ENCODE measurements at places on chromosomes 6 and 20. TPM values are rescaled to one million over a fixed set of nuclear protein-coding genes. Genes with fewer than 3 reads are reported as not detected.

UQCC2 gene
- total RNA-seq, result 136 TPM

DNA sequence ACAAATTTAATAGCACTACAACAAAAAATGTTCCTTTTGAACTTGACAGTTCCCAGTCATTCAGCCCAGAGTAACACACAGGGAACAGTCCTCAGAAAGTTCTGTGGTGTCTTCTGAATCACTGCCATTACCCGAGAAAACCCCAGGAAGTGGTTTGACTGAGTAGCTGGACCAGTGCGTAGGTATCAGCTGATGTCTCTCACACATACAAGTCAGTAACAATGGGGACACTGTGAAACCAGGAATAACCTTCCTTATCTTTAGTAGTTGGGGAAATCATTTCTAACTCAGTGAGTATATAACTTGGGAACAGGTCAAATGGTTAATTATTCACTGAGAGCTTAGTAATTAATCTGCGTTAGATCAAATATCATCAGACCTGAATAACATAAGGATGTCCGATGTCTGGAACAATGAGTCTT is 73.1 kb downstream of the HIVEP2 start:
- H3K4me1 ChIP-seq, result peaks cover 71% of the 10 kb centered on the region
- H3K4me3 ChIP-seq, result peak overlapping the region; percentile 57
- peak overlapping the region; percentile 75 for H3K27ac ChIP-seq
- peak; percentile 33 for DNase-seq
- H3K27me3 ChIP-seq, result no peaks in the 10 kb centered on the region

GRCh38 chr6:98024359-98024758 is 741.3 kb upstream of the MMS22L start:
- DNase-seq, result no peak
- no peaks in the 10 kb centered on the region for H3K27me3 ChIP-seq
- no peak overlapping the region for H3K27ac ChIP-seq
- H3K4me3 ChIP-seq, result no peak overlapping the region
- no peaks in the 10 kb centered on the region for H3K36me3 ChIP-seq
- H3K4me1 ChIP-seq, result no peaks in the 10 kb centered on the region

DNA sequence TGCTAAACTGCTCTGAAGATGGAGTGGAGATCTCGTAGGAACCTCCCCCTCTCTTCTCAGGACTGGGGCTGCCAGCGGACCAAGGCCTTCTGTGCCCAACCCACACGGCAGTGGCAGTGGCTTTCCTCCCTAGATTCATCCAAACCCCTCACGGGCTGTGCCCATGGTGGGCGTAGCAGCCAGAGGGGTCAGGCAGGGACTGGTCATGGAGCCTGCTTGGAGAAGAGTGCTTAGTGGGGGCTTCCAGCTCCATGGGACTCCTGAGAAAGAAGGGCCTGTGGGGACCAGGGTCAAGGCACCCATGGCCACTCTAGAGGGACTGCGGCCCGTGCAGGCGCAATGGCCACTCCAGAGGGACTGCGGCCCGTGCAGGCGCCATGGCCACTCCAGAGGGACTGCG is 86.6 kb downstream of the TAF4 start:
- DNase-seq, result no peak
- H3K36me3 ChIP-seq, result peaks cover 47% of the 10 kb centered on the region
- no peaks in the 10 kb centered on the region for H3K27me3 ChIP-seq
- H3K4me3 ChIP-seq, result no peak overlapping the region

DNA sequence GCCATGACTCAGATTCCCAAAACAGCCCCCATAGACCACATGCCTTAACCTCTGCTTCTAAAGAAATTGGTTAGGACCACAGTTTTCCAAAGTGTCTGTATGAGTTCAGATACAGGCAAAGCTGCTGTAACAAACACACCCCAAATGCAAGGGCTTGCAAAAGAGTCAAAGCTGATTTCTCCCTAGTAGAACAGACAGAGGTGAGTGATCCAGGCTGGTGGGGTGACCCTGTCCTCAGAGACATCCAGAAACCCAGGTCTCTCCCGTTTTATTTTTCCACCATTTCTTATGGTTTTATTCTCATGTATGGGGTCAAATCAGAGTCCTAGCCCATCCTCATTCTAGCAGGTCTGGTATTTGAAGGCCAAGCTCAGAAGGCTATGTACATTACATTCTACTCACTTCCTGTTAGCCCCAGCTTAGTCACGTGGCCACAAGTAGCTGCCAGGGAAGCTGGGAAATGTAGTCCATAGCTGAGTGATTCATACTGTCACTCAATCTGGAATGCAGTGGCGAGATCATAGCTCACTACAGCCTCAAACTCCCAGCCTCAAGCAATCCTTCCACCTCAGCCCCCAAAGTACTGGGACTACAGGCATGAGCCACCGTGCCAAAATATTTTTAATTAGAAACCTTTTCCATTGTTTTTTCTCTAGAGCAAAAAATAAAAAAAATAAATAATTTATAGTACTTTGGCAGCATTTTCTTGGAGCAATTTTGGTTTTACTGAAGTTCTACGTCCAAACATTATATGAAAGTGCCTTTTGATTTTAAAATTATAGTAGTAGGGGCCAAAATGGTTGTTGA is 175.2 kb downstream of the ZMYND8 start:
- H3K27me3 ChIP-seq, result no peaks in the 10 kb centered on the region
- DNase-seq, result no peak
- H3K27ac ChIP-seq, result no peak overlapping the region
- no peaks in the 10 kb centered on the region for H3K36me3 ChIP-seq
- peaks cover 7% of the 10 kb centered on the region for H3K4me1 ChIP-seq
- no peak overlapping the region for H3K4me3 ChIP-seq

- no peak overlapping the region for H3K4me3 ChIP-seq
- peaks cover 18% of the 10 kb centered on the region for H3K4me1 ChIP-seq
- H3K27me3 ChIP-seq, result peaks cover 89% of the 10 kb centered on the region
- H3K27ac ChIP-seq, result no peak overlapping the region
Observed at GRCh38 chr6:30447237-30447636, 42.1 kb upstream of the HLA-E start.

DNA sequence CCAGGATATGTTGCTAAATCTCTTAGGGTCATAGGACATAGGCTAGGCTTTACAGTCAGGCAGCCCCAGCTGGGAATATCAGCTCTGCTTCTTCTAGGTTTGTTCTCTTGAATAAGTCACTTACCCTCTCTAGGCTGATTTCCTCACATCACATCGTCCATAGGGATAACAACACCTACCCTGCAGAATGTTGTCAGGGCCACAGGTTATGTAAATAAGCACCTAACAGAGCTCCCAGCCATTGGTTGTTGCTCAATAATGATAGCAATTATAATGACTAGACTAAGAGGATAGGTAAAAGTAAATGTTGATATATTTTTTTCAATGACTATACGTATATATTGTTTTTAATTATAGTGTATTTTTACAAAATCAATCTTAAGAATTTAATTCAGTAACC is 135.0 kb downstream of the HIVEP2 start:
- H3K27ac ChIP-seq, result no peak overlapping the region
- peaks cover 38% of the 10 kb centered on the region for H3K4me1 ChIP-seq
- peaks cover 44% of the 10 kb centered on the region for H3K36me3 ChIP-seq
- no peaks in the 10 kb centered on the region for H3K27me3 ChIP-seq

DNA sequence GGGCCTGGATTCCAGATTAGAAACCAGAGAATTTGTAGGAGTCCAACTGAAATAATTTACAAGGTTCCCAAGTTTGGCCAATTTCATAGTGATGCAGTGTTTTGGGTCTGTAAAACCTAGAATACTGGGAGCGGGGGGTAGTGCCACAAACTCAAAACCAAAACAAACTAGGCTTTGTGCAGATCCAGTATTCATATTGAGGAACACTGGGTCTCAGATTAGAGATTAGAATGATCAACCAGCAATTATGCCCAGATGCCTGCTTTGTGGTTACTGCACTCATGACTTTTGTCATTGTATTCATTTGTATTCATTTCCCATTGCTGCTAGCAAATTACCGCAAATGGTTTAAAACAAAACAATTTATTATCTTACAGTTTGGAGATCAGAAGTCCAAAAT is 3.2 kb upstream of the NDUFAF4 start:
- no peak for DNase-seq
- peaks cover 21% of the 10 kb centered on the region for H3K4me1 ChIP-seq
- H3K27ac ChIP-seq, result no peak overlapping the region
- H3K36me3 ChIP-seq, result peaks cover 8% of the 10 kb centered on the region
- no peak overlapping the region for H3K4me3 ChIP-seq
- H3K27me3 ChIP-seq, result peaks cover 7% of the 10 kb centered on the region

DNA sequence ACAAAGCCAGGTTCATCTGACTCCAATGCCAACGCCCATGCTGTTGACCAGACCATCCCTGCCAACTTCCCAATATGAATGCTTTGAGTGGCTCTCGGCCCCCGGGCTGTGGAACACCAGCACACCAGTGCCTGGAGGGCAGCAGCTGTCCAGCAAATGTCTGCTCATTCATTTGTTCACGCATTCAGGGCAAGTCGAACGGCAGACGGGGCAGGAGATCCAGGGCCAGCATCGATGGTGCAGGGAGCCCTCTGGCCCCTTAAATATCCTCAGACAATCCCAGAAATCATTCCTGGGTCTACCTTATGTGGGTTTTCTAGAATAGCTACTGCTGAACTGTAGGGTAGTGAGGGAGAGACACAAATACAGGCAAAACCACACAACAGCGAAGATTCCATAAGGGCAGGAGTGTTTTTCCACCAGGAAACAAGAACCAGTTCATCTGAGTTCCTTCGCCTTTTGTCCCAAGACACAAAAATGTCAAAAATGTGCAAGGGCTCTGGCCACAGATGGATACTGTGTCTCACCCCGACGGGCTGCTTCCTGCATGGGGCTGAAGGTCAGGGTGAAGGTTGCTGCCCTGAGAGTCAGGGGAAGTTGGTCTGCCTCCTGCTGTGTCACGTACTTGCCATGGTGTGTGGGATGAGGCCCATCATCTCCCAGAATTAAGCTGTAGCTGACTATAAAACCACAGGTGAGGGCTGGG is 15.5 kb downstream of the RIPOR3 start:
- H3K4me3 ChIP-seq, result no peak overlapping the region
- no peak overlapping the region for H3K27ac ChIP-seq
- DNase-seq, result no peak
- H3K36me3 ChIP-seq, result no peaks in the 10 kb centered on the region
- H3K4me1 ChIP-seq, result no peaks in the 10 kb centered on the region
- H3K27me3 ChIP-seq, result no peaks in the 10 kb centered on the region

GRCh38 chr20:58590679-58591473 is 60.2 kb upstream of the STX16 start:
- no peaks in the 10 kb centered on the region for H3K36me3 ChIP-seq
- H3K4me1 ChIP-seq, result no peaks in the 10 kb centered on the region
- H3K4me3 ChIP-seq, result no peak overlapping the region
- no peak for DNase-seq
- no peak overlapping the region for H3K27ac ChIP-seq

Measured in activated T-helper 2 cell treated with anti-CD3 and anti-CD28 coated beads, Interferon-gamma antibody, Interleukin-2, Interleukin-4, amounts not matched to agents 10 μg/mL and 5 μg/mL and 100 μg/mL, durations not matched to agents 14 hours and 24 hours and 36 hours (primary cell).